ENCODE measurements at places on chromosomes 2 and 18.

- DNase-seq: no peak
Observed at GRCh38 chr2:189147361-189147760, 32.2 kb downstream of the COL5A2 start.

GRCh38 chr2:159600752-159601151 lies 15.6 kb downstream of the BAZ2B start:
- peak; percentile 22 for DNase-seq

DNA sequence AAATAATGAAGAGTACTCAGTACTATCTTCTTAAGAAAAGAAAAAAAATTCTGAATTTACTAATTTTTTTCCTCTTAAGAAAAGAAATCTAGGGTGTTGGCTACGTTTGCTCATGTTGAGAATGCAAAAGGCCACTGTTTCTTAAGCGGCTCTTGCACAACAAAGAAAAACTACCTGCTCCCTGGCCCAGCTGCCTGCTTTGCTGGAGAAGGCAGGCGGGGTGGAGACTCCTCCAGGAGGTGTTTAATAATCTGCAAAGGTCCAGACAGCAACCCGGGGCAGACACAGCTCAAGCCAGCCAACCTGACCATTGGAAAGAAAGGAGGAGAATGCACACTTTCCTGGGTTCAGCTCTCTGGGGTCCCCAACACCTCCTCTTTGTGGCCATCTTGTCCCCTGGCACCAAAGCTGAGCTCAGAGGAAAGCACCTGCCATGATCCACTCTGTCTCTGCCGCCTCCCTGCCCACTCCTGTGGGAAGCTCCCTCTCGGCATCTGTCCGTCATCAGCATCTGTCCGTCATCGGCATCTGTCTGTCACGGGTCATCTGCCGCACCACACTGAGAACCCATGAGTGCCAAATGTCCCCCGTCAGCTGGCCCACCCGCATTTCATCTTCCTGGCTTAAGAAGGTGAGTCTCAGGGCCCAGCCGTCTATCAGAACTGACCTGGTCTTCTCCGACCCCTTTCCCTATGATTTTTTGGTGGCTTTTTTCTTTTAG lies 11.9 kb downstream of the ZNF516 start:
- DNase-seq: no peak

DNA sequence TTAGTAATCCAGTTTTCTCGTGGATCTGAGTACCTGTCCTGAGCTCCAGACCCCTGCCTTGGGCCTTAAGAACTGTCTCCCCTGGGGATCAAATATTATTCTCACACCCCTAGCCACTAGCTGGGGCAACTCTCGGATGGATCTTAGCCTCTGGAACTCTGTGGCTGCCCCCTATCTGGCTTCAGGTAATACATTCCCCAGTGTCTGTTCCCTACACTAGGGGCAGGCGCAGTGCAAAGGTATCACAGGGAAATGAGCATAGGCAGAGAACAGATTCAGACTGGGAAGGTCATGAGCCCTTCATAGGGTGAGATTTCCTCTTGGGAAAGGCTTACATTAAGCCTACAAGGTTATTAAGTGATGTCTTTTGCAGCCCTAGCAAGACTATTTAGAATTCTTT lies 11.2 kb upstream of the SIX2 start:
- DNase-seq: no peak

GRCh38 chr2:47429795-47430194 lies 26.8 kb downstream of the MSH2 start:
- DNase-seq: peak; percentile 21

GRCh38 chr2:219045937-219046550 lies 4.7 kb upstream of the CFAP65 start:
- peak; percentile 73 for DNase-seq

DNA sequence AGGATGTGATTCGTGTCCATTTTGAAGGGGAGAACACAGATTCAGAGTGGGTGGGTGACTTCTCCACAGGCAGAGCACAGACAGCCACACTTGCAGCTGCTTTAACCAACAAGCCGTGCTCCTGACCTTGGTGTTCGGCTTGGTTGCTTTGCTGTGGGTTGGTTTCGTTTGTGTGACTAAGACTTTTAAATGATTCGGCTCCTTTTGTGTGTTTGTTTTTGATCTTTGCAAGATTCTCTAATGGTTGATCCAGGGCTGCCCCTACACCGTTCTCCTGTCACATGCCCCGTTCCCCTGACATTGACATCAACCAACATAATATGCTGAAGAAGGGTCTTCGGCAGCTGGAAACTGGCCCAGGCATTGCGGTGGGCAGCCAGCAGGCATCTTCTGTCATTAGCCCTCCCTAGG lies 95.9 kb upstream of the MBOAT2 start:
- DNase-seq: no peak

GRCh38 chr2:47039489-47039870 lies 115.6 kb downstream of the STPG4 start:
- DNase-seq: no peak
